ENCODE measurements at places on chromosomes 11 and 22.
A peak's percentile ranks its signal among the peaks of the same experiment; 100 is the strongest.

DNA sequence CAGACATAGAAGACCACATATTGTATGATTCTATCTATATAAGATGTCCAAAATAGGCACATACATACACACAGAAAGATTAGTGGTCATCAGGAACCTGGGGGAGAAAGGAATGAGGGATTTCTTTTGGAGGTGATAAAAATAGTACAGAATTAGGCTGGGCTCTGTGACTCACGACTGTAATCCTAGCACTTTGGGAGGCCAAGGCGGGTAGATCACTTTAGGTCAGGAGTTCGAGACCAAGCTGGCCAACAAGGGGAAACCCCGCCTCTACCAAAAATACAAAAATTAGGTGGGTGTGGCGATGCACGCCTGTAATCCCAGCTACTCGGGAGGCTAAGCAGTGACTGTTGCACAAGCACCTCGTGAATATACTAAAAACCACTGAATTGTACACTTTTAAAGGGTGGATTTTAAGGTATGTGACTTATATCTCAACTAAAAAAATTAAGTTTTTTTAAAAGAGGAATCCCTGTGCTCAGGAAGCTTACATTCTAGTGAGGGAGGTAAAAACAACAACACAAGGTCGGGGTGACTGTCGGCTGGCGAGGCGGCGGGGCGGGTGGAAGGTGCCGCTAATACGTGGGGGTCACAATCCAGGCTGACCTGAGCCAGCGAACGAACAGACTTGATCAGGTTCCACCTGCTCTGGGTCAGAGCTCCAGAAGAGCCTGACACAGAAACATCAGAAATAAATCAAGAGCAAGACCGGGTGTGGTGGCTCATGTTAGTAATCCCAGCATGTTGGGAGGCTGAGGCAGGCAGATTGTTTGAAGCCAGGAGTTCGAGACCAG, 25.3 kb upstream of the TESMIN start:
- DNase-seq, result no peak

DNA sequence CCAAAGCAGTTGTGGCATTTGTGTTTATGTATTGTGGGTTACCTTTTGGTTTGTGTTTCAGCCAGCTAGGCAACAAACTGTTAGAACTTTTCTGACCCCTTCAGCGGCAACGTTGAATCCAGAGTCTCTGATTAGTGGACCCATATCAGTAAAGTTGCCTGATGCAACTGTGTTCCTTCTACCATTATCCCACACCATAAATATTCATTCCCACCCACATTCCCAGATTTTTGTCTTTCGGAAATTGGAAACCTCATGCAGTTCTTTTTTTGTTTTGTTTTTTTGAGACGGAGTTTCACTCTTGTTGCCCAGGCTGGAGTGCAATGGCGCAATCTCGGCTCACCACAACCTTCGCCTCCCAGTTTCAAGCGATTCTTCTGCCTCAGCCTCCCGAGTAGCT, 30.7 kb upstream of the RBX1 start:
- DNase-seq, result no peak

DNA sequence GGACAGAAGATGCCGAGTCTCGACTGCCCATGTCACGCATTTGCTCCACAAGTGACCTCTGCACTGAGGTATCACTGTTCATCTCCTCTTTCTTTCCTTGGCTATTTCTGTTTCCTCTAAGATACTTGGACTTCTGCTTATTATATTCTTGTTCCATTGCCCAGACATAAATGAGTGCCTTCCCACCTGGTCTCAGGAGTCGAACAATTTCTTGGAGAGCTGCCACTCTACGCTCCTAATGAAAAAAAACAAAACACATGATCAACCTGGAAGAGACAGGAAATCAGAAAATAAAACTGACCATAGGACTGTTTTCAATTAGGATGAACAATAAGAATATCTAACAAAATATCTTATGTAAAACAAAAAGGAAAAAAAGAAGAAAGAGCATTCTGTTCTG, 47.4 kb upstream of the CWF19L2 start:
- DNase-seq, result no peak

GRCh38 chr11:44993971-44994704, 43.5 kb upstream of the TP53I11 start:
- DNase-seq, result no peak

GRCh38 chr11:97557399-97557798, 1167.6 kb downstream of the JRKL start:
- no peak for DNase-seq

DNA sequence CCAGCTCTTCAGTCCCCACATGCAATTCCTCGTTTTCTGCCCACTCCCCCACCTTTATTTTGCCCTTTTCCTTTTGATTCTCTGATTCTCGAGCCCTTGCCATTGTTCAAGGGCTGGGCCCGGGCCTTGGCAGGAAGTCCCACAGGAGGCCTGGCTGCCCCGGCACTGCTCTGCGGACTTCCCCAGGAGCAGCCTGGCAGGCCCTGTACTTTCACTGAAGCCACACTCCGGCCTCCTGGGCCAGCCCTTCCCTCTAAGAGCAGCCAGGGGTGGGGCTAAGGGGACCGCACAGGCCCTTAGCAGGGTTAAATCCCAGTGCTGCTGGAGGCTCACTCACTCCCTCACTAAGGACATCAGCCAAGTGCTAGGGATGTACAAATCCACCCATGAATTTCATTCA, 4.1 kb downstream of the LRRC32 start:
- DNase-seq, result no peak

GRCh38 chr11:457111-457760, 7.2 kb downstream of the PTDSS2 start:
- DNase-seq, result no peak

- no peak for DNase-seq
Measured at GRCh38 chr22:46374663-46375474, 39.4 kb downstream of the TRMU start.

- DNase-seq, result no peak
Measured at GRCh38 chr22:30318799-30319419, 7.8 kb downstream of the TBC1D10A start.

- DNase-seq, result no peak
Measured at GRCh38 chr22:33220476-33221080, 162.4 kb upstream of the SYN3 start.

DNA sequence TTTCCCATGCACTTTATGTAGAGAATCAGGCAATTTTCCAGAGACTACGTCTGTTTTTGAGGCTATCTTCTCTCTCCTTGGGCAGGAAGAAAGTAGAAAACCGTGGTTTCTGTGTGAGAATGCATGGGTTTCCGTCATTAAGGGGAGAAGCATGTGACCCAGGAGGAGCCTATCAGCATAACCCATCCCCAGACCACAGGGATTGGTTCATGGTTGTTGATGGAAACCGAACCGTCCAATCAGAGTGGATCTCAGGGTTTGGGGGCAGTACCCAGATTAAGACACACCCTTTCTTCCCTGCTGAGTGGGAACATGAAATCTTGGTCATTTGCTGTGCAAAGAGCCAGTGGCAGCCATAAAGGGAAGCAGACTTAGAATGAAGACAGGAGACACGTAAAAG, 517.8 kb downstream of the MN1 start:
- DNase-seq, result no peak

- DNase-seq, result no peak
Measured at GRCh38 chr11:81548123-81548522, 1185.5 kb downstream of the FAM181B start.

GRCh38 chr11:127345819-127346459, 345.4 kb upstream of the KIRREL3 start:
- no peak for DNase-seq

DNA sequence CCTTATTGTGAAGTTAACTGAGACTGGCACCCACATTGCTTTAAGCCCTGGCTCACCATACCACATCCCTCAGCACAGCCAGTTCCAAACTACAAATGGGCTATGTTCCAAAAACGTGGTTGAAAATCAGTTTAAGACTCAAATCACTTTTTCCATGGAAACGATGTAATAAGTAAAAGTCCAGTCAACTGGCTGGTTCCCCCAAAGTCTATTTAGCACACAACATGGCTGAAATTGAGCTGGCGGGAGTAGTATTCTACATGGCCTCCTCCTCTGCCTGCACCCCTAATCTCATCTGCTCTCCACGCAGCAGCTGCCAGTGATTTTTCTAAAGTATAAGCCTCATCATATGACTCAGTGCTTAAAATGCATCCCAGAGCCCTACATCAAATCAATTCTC, 40.9 kb upstream of the BIRC3 start:
- DNase-seq, result no peak

DNA sequence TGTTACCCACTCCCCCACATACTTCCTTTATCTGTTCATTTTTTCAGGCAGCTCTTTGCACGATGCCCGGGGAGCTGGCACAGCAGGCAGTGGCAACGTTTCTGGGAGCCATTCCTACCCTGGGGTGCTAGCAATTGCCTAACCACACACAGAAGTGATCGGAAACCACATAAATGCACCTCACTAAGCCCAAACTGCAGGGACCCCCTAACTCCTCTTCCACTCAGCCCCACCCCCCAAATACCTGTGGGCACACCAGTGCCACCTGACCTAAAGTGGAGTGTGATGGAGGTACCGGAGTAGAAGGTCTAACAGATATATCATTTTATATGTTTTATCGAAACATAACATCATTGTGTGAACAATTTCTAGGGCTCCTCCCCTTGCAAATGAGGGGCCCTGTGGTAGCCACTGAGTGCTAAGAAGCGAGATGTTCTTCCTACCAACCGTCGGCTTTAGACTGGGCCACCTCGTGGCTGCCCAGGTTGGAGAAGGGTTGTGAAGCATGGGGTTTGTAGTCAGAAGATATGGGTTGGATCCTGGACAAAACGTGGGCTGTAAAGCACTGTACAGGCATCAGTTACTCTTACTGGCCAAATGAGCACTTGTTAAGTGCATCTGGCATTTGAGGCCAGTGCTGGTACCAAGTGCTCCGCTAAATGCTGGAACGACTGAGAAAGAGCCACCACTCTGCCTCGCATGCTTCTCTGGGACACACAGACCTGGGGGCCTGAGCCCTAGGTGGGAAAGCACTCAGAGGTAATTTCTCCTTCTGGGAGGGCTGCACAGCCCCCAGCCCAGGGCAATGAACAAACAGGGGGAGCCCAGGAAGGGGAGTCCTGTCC, 2.8 kb downstream of the MRGPRD start:
- DNase-seq, result no peak

DNA sequence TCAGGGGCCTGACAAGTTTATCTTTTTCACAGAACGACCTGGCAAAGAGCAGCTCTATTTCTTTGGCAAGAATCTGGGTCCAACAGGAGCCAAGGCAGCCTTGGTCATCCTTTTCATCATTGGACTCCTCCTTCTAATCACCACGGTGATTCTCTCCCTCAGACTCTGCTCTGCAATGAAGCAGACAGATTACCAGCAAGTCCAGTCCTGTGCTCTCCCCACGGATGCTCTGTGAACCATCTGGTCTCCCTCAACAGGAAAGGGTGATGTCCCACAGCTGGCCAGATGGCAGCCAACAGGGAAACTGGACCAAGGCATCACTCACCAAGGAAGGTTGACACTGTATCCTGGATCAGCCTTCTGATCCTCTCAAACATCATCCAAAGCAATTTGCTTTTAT, 17.0 kb upstream of the PANX1 start:
- DNase-seq, result no peak

- DNase-seq, result no peak
Measured at GRCh38 chr11:92489826-92490399, 265.3 kb downstream of the FAT3 start.

- DNase-seq, result no peak
Measured at GRCh38 chr22:27692243-27692642, 109.3 kb downstream of the MN1 start.

DNA sequence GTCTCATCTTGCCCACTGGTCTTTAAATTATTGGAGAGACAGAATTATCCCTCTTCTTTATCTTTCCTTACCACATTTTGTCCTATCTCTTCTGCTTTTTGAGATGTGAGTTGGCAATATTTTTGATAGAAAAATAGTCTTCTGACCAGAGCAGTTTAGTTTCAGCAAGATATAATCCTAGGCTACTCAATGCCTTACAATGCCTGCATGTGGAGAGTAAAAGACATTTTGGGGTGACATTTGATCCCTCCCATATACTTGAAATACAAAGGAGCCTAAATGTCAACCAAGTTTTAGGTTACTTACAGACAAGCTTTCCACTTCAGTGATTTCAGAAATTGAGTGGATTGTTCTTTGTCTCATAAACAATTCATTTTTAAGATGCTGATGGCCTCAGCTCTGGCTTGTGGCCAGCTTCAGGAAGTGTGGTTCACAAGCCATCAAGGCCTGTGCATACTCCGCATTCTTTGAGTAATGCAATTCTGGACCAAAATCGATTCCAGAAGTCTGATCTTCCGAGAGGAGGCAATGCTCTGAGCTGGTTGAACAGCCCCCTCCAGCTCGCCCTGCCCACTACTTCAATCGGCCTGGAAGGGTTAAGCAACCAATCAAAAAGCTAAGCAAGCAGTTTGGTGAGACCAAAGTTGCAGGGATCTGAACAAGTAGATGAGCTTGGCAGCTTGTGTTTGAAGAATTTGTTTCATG, 274.4 kb downstream of the BLID start:
- no peak for DNase-seq

GRCh38 chr11:104653407-104653806, 244.9 kb downstream of the CASP12 start:
- DNase-seq, result no peak

DNA sequence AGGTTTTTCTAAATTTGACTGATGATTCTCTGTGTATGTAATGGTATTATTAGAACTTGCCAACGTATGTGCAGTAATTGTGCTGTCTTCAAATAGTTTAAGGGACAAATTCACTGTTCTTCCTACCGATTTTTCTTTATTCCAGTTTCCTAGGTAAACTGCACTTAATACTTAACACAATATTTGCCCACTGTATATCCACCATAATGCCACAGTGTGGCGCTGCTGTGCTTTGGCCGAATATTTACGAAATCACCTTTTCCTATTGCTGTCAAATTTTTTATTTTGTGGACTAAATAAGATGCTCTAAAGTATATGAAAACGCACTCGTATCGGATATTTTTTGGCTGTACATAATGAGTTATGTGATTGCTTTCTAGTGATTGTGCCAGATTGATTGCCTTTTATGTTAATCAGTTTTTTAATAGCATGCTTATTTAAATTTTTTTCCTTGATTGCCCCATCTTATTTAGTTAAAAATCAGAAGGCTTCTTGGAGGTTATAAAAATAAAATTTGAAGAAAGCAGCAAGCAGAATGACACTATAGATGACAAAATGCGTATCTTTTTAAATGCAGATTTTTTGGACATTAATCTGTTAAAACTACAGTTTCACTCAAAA, 10.5 kb downstream of the AASDHPPT start:
- DNase-seq, result peak; percentile 24

GRCh38 chr11:45754741-45755140, 50.2 kb upstream of the SLC35C1 start:
- no peak for DNase-seq

- DNase-seq, result no peak
Measured at GRCh38 chr22:26619510-26619909, 1.7 kb upstream of the CRYBB1 start.
